Retinal pigment epithelial cell (primary cell): ENCODE measurements at places on chromosomes 1 and 21.

DNA sequence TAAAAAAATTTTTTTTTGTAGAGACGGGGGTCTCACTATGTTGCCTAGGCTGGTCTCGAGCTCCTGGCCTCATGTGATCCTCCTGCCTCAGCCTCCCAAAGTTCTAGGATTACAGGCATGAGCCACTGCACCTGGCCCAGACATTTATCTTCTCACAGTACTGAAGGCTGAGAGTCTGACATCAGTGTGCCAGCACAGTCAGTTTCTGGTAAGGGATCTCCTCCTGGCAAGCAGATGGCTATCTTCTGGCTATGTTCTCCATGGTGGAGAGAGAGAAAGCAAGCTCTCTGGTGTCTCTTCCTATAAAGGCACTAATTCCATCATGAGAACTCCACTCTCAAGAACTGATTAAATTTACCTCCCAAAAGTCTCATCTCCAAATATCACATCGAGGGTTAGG, 57.8 kb upstream of the C1orf185 start:
- no peak for DNase-seq

DNA sequence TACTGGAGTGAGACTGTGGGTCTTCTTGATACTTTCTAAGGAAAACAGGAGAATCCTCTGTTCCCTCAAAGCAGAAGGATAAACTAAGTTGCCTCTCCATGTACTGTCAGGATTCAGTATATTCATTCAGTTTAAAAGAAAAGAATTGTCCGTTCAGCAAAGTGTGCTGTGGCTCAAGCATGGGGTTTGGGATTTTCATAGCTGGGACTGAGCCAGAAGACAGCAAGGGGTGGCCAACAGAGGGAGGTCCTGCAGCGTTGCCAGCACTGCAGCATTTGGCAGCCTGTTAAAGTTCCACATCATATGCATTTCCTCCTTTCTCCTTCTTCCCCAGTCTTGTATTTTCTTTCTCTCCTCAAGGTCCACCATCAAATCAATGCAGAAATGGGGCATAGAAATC, 75.1 kb downstream of the DTL start:
- DNase-seq, result no peak

DNA sequence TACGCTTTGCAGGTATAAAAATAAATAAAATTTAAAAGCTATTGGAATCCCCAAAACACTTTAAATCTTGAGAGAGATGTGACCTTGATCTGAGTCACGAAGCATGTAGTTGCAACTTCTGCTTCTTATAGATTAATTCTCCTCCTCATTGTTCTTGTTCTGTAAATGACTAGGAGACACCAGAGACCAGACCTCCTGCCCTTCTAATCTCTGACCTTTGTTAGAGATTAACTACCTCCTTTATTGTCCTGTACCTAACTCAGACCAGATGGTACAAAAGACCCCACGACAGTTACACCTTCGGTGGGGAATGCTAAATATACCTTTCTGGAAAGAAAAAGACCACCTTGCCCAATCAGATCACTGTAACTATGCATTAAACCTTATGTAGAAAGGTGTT, 76.9 kb upstream of the NEK2 start:
- no peak for DNase-seq

- DNase-seq, result no peak
Observed at GRCh38 chr1:33365560-33365997, 44.7 kb upstream of the A3GALT2 start.

- DNase-seq, result no peak
Observed at GRCh38 chr1:13703128-13703513, 3.1 kb downstream of the PRDM2 start.

- DNase-seq, result no peak
Observed at GRCh38 chr1:47883963-47884362, 113.2 kb downstream of the TRABD2B start.

DNA sequence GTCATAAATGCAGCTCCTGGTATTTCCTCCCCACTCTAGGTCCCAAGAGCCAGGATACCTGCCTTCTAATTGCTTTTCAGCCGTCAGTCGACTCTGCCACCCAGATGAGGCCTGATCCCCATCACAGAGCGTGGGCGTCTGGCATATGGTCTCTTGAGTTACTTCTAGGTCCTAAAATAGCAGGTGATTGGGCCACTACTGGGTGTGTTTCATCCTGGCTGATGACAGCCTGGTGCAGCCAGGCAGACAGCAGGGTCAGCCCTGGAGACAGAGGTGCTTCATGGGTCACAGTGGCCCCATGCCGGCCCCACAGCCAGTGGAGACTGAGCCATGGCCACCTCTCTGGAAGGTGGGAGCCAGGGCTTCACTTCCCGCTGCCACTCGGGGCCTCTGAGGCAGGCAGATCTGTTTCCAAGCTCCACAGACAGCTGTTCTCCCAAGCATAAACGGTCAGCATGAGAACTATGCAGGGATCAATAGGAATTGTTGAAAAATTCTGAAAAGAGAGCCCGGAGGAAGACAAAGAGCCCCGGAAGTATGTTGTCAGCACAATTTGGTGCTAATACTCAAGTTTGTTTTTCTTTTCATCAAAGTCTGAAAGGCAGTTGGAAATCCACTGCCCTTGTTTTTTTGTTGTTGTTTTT, 83.0 kb downstream of the MAN1C1 start:
- DNase-seq, result no peak

DNA sequence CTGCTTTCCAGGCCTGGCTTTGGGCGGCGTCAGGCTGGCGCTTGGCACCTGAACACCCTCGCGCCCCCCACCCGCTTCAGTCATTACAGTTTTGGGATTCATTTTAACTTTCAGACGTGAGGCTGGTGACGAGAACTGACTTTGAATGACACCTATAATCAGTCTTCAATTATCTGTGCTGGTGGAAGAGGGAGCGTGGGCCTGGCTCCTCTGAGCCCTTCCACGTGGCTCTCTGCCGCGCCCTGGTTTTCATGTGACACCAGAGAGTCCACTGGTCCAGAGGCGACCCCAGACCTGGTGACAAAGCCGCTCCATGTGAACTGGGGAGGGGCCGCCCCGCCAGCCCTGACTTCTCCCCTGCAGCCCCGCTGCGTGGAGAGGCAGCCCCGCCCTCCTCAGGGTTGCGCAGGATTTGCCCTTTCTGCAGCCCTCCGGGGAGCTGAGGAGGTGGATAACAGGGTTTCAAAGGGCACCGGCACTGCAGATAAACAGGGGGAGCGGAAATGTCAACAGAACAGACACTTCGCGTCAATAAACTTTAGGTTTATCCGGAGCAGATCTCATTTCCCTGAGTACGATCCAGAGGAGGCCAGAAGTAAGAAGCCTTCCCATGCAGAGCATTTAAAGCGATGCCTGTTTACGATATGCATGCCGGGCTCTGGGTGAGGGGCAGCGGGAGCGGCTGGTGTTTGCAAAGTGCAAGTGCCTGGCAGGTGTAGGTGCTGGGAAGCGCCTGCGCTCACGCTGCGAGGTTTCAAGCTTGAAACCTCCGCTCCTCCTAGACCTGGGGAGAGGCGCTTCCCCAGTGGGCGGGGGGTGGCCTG, 56.4 kb downstream of the AJAP1 start:
- DNase-seq, result no peak

GRCh38 chr21:41967708-41968107, 13.9 kb upstream of the C2CD2 start:
- no peak for DNase-seq

GRCh38 chr1:43620956-43621355, 29.0 kb upstream of the KDM4A start:
- no peak for DNase-seq

DNA sequence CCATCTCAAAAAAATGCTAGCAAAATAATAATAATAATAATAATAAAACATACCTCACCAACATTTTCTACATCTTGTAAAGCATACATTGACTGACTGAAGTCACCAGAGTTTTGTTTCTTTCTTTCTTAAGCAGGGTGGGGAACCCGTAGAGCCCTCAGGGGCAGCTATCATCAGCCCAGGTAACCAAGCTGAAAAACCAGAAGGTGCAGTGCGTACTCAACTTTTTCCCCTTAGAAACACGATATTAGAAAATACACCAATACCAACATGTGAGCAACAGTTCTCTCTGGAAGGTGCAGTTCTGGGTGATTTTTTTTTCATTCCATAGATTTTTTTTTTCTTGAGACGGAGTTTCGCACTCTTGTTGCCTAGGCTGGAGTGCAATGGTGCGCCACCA, 54.3 kb upstream of the LGALS8 start:
- no peak for DNase-seq

- no peak for DNase-seq
Observed at GRCh38 chr1:14949836-14950713, 203.5 kb upstream of the TMEM51 start.

- DNase-seq, result no peak
Observed at GRCh38 chr1:214338212-214338611, 57.3 kb downstream of the SMYD2 start.

GRCh38 chr1:76668046-76668445, 199.2 kb upstream of the ST6GALNAC5 start:
- no peak for DNase-seq

GRCh38 chr1:64505232-64505943, 35.5 kb downstream of the CACHD1 start:
- no peak for DNase-seq

DNA sequence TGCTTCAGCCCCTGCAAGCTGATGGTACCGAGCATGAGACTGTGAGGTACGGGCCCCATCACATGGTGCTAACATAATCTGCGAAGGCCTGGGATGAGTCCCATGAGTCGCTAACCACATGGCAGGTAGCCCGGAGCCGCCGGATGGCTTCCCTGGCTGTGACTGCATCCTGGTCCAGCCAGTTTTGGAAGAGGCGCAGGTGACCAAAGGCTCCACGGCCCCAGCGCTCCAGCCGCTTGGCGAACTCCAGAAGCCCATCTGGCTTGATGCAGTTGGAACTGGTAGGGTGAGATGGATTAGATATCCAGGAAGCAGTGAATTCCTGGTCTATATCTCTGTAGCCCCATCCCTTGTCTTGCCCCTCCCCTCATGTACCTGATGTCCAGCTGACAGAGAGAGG, 24.6 kb downstream of the LRRC41 start:
- no peak for DNase-seq

DNA sequence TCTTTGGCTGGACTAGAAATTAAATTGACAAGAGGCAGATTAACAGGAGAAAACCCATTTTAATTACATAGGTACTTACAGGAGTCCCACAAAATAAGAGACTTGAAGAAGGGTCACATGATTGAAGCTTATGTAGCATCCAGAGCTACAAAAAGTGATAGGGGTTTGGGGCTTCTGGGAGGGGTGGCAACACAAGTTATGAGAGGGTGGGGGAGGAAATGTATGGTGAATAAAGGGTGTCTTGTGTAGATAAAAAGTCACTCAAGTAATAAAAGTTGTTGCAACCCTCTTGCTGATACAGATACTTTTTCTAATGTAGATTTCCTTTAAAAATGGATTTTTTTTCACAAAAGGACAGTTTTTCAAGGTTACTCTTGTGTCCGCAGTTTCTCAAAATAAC, 24.0 kb downstream of the USP25 start:
- DNase-seq, result no peak

DNA sequence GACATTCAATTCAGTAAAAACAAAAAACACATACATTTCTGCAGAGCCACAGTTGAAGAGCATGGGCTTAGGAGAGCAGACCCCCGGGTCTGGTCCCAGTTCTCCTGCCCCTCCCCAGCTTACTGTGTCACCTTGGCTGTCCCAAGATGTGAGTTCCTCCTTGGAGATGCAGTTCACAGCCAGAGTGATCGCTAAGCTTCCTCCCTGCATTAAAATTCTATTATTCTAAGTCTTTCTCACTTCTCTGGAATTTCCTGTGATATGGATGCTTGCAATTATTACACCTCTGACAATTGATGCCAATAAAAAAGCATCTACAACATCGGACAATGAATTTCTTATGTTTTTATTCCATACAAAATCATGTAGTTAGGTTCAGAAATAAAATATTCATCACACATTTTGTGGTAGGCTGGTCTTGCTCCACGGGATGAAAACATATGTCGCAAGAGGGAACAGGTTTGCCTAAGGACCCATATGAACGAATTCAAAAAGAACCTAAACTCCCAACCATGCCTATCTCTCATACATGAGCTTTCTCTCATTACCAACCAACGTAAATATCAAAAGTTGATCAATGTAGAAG, 328.5 kb upstream of the RUNX1 start:
- no peak for DNase-seq

DNA sequence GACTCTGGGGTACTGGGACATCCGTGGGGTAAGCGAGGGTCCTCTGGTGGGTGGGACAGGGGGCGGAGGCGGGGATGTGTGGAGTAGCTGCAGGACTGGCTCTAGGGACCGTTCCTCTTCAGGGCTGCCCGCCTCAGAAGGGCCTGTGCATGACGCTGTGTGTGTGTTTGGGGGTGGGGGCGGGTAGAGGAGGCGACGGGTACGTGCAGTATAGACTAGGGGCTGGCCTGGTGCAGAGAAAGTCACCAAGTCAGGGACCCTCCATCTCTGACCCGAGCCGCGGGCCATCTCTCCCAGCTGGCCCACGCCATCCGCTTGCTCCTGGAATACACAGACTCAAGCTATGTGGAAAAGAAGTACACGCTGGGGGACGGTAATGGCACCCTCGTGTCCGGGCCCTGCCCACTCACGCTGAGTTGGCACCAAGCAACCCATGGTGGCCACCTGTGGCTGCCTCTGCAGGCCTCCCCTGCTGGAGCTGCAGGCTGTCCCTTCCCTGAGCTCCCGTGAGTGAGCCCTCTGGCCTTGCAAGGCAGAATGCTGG, 342 bp downstream of the GSTM5 start:
- no peak for DNase-seq

DNA sequence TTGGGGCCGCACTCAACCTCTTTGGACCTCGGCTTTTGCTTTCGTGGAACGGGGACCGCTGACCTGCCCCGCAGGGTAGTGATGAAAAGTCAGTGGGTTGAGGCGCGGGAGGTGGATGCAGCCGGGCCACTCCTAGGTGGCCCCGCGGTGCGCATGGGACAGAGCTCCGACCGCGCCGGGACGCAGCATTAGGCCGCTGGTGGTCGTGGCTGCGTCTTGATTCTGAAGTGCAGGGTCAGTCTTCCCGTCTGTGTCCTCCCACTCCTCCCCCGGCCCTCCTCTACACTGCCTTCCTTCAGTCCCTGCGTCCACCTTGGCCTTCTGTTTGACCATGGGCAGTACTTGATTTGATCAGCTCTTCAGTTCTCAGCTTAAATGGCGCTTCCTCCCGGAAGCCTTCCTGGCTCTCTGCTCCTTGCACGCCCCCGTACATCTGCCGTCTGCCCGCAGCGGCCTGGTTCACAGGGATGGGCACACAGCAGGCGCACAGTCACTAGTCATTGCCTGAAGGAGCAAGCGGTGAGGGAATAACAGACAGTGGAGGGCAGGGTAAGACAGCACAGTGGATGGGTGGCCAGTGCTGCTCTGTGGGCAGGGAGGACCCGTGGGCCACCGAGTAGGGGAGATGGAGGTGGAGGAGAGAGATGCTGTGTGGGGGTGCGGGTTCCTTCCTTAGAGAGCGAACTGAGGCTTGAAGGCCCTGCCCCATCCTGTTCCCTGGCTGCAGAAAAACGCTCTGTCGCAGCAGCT, 633 bp downstream of the THEMIS2 start:
- no peak for DNase-seq

DNA sequence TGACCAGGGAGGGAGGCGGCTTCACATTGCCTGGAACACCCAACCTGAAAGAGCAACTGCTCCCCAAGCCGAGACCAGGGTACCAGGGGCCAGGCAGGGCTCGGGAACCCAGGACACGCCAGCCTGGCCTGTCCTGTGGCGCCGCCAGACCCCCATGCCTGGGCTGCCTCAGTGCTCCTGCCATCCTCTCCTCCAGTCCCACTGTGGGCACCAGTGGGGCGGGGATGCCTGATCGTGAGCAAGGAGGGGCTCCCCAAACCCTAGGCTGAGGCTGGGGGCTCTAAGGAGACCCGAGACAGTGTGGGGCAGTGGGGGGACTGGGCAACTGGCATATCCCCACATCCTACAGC, 45.1 kb downstream of the WNT9A start:
- DNase-seq, result no peak
